Stimulated activated CD8-positive, alpha-beta memory T cell treated with anti-CD3 and anti-CD28 coated beads, Interleukin-7, amount 100 ng/mL, for 1 hour (primary cell): ENCODE measurements at places on chromosomes 12 and 14.

DNA sequence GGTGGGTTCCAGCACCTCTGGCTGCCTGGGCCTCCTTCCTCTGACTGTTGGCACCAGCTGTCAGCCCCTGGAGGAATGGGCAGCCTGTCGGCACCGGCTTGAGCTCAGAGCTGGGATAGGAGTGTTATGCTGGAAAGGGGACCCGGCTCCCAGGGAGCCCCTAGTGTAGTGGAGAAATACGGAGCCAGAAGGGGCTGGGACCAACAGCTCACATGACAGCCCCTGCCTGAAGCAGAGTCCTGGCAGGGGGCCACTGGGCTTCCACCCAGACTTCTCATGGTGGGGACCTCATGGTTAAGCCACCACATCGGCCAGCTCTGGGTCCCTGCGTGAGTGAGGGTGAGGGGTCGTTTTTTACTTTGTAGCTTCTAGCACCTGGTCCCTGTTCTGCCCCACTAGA lies 174.5 kb downstream of the TSPAN9 start:
- no peak for DNase-seq

GRCh38 chr12:107238296-107238695 lies 144.9 kb upstream of the CRY1 start:
- DNase-seq = no peak

GRCh38 chr14:84390010-84390409 lies 1139.9 kb upstream of the FLRT2 start:
- no peak for DNase-seq

GRCh38 chr12:14540801-14541462 lies 26.8 kb downstream of the PLBD1 start:
- no peak for DNase-seq

DNA sequence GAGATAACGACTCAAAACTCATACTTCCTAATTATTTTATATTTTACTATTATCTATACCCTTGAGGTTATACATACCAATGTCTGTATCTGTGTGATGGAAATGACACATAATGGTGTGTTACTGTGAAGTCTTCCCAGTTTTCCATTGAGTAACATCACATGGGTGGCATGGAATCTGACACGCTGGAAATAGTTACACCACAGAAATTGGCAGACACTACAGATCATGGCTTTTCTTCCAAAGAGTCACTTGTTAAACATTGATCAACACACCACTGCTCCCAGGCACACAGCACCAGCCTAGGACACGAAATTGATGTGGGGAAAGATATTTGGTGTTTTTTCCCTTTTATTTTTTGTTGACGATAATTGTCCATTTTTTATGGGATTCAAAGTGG lies 33.0 kb upstream of the VWF start:
- DNase-seq = no peak

- DNase-seq = no peak
Measured at GRCh38 chr12:130686511-130686991, 29.5 kb downstream of the RIMBP2 start.

GRCh38 chr12:45406988-45407850 lies 191.3 kb downstream of the ANO6 start:
- no peak for DNase-seq

GRCh38 chr12:76117067-76117691 lies 32.7 kb upstream of the NAP1L1 start:
- no peak for DNase-seq

DNA sequence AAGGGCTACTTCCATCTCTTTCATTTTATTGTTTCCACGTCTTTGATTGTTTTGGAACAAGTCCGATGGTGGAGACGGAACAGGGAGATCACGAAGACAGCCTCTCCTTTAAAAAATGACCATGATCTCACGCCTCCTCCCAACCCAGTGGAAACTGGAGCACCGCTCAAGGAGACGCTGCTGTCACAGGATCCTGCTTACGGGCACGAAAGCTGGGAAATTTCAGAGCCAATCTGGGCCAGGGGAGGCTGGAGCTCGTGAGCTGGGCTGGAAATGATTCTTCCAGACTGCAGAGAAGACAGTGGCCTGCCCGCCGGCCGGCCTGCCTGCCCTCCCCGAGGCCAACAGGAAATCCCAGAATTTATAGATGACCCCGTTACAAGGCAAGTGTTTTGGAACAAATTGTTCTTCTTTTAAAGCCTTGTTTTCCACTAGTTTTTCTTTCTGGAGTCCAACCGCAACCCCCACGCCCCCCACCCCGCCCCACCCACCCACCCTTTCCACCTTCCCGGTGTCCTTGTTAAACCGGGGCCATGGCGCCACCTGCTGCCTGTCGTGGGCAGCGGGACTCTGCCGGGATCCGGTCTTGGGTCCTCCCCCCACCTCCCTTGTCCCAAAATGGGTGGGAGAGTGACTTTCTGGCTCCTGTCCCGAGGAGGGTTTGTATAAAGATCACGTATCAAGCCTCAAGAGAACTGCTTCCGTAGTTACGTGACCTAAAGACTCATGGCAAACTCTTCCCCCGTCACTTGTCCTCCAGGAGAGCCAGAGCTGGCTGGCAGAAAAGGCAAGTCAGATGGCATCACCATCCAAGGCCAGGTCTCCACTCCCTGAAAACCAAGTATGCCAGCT lies 40.3 kb downstream of the MAP1LC3B2 start:
- DNase-seq = peak; percentile 5

DNA sequence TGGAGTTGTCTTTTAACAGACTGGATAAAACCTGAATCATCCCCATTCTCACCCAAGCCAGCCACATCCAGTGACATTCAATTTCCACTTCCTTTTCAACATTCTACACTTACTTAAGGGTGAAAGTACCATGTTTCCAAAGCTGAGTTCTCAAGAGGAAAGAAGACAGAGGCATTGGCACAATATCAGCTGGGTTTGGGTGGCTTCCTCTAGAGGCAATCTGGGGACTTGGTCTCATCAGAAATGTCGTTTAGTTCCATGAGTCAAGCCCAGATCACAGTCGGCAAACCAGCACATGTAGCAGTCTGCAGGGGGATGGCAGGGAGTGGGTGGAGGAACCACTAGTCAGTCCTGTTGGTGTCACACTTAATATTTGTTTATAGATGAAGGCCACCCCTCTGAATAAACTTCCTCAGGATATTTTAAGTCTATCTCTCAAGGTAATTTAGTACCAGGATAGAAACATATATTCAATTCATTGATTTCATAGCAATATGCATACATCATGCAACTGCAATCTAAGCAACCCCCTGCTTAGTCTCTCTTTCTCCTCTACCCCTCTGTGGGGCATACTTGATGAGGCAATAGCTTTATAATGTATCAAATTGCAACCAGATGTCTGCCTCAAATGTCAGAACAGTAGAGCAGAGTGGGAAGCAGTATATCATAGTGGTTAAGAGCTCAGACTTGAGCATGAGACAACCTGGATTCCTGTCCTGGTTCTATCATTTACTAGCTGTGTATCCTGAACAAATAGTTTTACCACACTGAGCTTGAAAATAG lies 3.0 kb downstream of the SRRM4 start:
- no peak for DNase-seq

GRCh38 chr14:42192738-42193653 lies 586.3 kb downstream of the LRFN5 start:
- DNase-seq = no peak

DNA sequence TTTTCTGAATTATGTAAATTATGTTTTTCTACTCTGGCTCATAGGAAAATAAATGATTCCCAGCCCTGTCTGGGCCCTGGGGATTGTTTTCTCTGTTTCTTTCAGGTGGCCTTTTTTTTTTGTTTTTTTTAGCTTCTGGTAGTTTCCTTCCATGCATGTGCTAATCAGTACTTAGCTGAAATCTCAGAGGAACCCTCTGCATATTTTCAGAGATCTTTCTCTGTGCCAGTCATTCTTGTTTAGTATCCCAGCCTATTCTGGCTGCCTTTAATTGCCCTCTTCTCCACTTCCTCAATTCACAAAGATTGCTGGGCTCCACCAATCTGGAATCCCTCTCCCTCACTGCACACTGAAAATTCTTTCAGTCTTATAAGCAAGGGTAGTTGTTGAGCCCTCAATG lies 46.9 kb downstream of the CNOT2 start:
- DNase-seq = no peak

DNA sequence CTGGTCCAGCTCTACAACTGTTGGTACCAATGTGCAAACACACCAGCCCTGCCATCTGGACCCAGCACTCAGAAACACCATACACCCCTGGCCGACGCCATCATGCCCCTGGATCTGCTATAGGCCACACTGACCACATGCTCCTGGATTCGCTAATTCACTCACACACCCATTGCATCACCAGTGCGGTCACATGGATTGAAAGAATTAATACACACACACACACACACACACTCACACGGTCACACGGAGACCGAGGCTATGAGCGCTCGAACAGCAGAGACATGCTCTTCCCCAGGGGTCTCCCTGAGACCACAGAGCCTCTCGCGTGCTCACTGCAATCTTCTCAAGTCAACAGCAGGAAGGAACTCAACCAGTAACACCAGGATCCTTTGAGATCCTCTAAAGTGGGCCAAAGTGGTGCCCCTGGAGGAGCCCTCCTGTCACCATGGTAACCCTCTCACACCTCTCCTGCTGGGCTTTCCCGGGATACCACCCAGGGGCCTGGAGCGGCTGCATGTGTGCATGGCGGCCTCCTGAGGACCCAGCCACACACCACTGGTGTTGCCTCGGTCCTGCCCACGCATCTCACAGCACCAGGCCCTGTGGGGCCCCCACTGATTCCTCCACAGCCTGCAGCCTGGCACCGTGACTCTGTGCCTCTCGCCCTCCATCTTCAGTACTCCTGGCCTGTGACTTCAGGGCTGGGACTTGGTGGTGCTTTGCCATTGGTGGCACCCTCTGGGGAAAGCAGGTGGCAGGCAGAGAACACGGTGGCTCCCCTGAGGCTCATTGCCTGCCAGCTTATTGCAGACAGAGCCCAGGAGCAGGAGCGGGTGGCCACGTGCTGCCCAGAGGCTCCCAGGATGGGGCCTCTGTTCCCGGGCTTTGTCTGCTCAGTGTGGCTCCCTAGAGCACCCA lies 15.1 kb downstream of the LRTM2 start:
- no peak for DNase-seq

DNA sequence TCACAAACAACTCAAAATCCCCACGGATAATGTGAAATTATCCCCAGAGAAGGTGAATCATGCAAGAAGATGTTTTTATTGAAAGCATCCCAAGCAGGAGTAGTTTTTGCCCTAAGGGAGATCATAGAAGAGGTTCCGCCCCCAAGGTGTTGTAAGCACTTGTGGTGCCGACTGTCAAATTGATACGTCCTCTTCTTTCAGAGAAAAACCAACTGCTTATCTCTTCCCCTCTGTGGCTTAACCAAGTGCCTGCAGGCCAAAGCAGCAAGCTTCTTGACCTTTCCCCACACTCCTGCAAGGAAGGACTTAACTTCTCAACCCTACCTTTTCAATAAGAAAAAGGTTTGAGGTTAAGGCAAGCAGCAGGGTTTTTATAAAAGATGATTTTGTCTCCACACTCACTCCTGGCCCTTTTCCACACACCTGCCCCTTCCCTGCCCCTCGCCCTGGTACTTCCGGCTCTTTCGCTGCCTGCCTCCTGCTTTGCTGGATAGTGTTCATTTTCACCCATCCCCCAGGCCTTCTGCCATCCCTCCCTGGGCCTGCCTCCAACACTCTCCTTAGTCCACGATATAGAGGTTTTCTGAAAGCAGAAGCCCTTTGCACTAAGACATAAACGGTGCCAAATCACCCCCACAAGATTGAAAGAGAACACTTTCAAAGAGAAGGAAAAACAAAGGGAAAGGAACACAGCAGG lies 114.5 kb downstream of the EGLN3 start:
- no peak for DNase-seq

DNA sequence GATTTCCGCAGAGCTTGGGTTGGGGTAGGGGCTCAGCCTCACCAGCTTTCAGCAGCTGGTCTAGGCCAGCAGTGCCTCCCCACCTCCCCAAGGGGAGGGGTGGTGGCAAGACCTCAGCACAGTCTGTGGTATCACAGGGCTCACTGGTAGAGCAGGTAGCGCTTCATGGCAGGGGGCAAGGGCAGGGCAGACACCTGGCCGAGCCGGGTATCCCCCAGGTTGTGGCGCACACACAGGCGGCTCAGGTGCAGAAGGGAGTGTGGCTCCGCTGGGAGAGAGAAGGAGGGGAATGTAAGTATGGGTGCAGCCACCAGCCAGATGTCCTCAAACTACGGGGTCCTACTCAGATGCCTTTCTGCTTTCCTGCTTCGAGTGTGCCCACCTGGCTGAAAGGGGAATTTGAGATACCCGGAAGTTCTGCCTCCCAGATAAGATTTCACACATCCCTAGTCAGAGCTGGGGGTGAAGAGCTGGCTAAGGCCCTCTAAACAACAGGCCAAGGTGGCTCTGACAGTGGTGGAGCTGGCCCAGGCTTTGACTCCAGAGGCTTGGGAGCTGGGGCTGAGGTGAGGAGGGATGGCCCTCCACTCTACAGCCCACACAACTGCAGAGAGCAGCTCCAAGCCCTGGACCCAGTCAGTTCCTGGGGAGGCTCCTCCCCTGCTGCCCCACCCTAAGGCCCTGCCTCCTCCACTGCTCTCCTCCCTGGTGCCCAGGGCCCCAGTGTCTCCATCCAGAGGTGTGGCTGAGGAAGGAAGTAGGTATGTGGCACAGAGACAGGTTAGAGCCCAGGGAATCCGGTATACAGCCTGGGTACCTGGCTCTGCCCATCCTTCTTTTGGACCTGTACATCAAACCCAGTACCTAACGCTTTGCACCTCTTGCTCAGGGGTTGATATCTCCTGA lies 1.8 kb downstream of the SPSB2 start:
- no peak for DNase-seq

DNA sequence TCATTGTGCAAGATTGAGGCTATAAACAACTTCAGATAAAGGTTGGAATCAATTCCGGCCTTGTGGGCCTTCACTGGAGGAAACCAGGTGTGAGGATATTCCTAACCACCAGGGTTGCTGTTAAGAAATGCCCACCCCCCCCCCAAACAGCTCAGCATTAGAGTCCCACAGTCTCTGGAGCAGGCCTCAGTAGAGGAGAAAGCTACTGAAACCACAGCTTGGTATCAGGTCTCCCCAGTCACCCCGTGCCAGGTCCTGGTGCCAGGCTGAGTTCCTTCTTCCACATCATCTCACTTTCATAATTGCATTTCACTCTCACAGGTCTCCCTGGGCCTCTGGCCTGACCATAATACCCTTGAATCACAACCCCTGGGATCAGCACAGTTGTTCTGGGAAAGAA lies 12.5 kb downstream of the GALNT6 start:
- no peak for DNase-seq

GRCh38 chr12:122865268-122866231 lies 30.3 kb downstream of the HIP1R start:
- DNase-seq = no peak

DNA sequence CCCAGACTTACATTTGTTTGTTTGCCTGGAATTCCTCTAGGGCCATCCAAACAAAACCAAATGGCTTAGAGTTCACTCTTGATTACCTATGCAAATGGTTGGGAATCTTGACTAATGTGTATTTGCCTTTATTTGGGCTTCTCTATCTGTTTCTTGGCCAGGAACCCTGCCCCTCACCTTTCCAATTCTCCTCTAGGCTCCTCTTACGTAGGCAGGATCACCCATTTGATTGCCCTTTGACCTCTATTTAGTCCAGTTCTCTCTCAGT lies 123.0 kb upstream of the DYRK2 start:
- no peak for DNase-seq

- no peak for DNase-seq
Measured at GRCh38 chr12:109534456-109534855, 38.8 kb downstream of the MMAB start.

GRCh38 chr14:38129705-38130104 lies 78.0 kb upstream of the SSTR1 start:
- no peak for DNase-seq
